CD4-positive, alpha-beta T cell (primary cell): ENCODE measurements at places on chromosomes 7 and 10. TPM values are rescaled to one million over a fixed set of nuclear protein-coding genes. Genes with fewer than 3 reads are reported as not detected.

Gene CRHR2
- total RNA-seq: not detected

Gene ZNF736
- 29.9 TPM for total RNA-seq

Gene POMZP3
- 36.9 TPM for total RNA-seq

Gene ATG9B
- 17.1 TPM for total RNA-seq

Gene PILRA
- total RNA-seq: 5.3 TPM

Gene FZD1
- total RNA-seq: 0.22 TPM

Gene EVX1
- 0.33 TPM for total RNA-seq

Gene ANKRD7
- not detected for total RNA-seq

Gene TDRD1
- total RNA-seq: not detected

Gene GPR15LG
- total RNA-seq: not detected

Gene MBL2
- total RNA-seq: not detected

Gene C1QL3
- not detected for total RNA-seq

Gene H2BK1
- not detected for total RNA-seq

Gene CUL1
- 31.2 TPM for total RNA-seq

Gene OR2A5
- not detected for total RNA-seq

Gene CACUL1
- total RNA-seq: 37.4 TPM

Gene LEP
- total RNA-seq: not detected

Gene NKX2-3
- total RNA-seq: not detected

Gene SPOCK2
- 998 TPM for total RNA-seq

Gene KCNIP2
- total RNA-seq: 0.77 TPM

Gene ATOH7
- not detected for total RNA-seq

Gene OR2A14
- total RNA-seq: not detected

Gene NUTM2B
- 0.34 TPM for total RNA-seq

Gene SLC18A2
- total RNA-seq: 1.2 TPM

Gene RBP3
- not detected for total RNA-seq

Gene MNX1
- total RNA-seq: not detected

Gene POLR3A
- 6.9 TPM for total RNA-seq

Gene NPC1L1
- 0.08 TPM for total RNA-seq

Gene ELAPOR2
- 7.2 TPM for total RNA-seq

Gene JCAD
- not detected for total RNA-seq

Gene HTRA1
- not detected for total RNA-seq

Gene ITIH2
- not detected for total RNA-seq

Gene AKR1C4
- not detected for total RNA-seq
